Activated CD4-positive, alpha-beta T cell treated with anti-CD3 and anti-CD28 coated beads, Interleukin-2, amount 50 U/mL, for 16 hours (primary cell): ENCODE measurements at places on chromosomes 12 and 14.

- DNase-seq = no peak
Observed at GRCh38 chr12:116525418-116526001, 33.7 kb upstream of the MAP1LC3B2 start.

GRCh38 chr12:24991209-24992049 lies 42.5 kb upstream of the BCAT1 start:
- peak; percentile 76 for DNase-seq

DNA sequence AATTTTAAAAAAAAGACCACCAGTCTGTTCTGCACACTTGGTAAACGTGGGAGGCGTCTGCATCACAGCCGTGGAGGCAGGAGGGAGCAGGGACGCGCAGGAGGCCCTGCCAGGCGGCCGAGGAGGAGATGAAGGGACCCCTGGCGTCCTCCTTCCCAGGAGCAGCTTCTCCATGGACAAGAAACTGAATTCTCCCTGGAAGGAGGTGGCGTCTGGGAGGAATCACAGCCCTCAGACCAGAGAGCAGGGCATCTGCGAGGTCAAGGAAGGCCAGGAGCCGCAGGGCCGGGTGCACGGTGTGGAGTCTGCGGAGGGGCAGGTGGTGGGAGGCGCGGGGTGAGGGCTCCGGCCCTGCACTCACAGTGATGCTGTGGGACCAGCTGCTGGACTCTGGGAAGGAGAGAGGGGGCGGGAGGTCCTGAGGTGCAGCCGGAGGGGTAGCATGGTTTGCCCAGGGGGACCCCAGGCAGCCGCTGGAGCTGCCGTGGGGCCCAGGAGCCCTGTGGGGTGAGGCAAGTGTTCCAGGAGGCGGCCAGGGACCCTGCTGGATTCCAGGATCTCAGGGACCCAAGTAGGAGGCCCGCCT lies 73.5 kb upstream of the GALNT9 start:
- DNase-seq = no peak

DNA sequence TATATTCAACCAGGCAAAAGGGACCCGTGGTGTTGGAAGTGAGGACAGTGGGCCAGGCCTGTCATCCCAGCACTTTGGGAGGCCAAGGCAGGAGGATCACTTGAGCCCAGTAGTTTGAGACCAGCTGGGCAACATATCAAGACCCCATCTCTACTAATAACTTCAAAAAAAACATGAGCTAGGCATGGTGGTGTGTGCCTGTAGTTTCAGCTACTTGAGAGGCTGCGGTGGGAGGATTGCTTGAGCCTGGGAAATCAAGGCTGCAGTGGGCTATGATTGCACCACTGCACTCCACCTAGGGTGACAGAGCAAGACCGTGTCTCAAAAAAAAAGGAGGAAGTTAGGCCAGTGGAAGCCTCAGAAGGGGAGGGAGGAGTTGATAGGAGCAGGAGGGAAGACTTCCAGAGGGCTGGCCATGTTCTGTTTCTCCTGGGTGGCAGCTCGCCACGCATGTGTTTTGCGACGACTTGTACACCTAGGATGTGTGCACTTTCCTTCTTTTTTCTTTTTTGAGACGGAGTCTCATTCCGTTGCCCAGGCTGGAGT lies 10.1 kb downstream of the SLC25A29 start:
- DNase-seq = no peak

DNA sequence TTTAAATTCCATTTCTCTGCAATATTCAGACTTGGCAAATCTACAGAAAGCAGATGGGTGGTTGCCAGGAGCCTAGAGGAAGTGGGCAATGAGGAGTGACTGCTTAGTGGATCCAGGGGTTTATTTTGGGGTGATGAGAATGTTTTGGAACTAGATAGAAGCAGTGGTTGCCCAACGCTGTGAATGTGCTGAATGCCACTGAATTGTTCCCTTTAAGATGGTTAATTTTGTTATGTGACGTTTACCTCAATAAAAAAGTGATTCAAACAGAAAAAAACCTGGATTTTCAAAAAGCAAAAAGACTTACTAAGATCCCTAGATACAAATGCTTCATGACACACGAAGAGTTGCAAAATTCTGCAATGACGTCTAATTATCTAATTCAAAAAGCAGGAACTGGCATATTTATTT lies 34.2 kb downstream of the DAO start:
- no peak for DNase-seq

DNA sequence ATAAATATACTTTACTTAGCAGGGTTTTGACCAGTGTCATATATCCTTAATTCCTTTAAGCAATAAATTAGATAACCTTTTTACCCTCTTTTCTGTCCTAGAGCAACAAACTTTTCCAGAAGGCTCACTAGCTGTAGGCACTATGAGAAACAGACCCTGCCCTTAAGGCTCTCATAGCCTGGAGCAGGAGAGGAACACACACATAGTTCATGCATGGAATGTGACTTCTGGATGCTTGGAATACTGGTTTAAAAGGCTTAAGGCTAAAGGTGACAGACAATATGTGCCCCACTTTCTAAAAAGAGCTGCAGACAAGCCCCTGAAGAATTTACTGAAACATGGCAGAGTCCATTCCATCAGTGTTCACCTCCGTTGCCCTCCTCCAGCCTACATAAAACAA lies 237.2 kb downstream of the TTC8 start:
- DNase-seq = no peak

DNA sequence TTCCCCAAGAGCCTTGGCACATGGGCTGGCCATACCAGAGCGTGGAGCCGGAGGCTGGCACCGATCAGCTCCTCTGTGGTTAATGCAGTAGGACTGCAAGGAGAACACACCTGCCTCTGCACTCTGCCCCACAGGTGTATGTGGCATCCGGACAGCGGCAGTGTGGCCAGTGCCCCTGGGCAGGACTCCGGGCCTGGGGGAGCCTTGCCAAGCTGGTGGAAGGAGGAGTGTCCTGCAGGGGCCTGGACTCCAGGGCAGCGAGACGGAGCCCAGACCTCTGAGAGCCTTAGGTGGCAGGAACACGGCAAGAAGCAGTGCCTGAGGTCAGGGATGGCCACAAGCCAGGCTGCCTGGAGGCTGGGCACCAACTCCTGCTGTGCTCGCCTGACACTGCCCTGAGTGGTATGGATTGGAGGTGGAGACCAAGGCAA lies 5.3 kb upstream of the BEGAIN start:
- no peak for DNase-seq

DNA sequence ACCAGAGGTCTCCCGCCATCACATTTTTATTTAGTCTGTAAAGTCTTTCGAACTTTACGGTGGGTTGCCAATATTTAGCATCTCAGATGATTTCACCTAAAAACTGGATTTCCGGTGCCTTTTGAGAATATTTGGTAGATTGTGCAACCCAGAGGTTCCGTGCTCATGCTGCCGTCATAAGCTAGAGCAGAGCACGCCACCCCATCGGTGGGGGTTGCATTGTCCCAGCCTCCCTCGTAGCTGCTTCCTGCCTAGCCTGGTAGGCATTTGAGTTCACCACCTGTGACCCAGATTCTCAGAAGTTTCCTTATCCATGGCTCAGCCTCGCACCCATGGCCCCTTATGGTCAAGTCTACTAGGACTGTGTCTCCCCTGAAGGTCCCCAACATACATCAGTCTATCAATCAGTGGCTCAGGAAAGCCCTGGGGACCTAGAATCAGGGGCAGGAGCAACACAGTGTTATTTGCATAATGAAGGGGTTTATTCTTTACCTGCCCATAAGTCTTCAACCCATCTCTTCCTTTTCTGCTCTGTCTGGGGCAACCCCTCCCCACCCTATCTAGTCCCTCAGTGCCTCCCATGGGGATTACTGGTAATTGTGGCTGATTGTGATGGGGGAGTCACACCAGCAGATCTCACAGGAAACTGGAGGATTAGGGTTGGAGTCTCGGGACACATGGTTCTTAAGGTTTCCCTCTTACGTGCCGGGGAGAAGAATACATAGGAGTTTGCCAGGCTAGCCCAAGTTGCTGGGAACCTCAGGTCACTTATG lies 152.3 kb downstream of the PHETA1 start:
- DNase-seq = no peak

DNA sequence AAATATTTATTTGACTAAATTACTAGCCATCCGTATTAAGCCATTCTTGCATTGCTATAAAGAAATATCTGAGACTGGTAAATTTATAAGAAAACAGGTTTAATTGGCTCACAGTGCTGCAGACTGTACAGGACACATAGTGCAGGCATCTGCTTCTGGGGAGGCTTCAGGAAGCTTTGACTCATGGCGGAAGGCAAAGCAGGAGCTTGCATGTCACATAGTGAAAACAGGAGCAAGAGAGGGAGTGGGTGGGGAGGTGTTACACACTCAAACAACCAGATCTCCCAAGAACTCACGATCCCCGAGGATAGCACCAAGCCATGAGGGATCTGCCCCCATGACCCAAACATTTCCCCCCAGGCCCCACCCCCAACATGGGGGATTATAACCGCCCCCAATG lies 26.7 kb upstream of the RAB21 start:
- peak; percentile 10 for DNase-seq

DNA sequence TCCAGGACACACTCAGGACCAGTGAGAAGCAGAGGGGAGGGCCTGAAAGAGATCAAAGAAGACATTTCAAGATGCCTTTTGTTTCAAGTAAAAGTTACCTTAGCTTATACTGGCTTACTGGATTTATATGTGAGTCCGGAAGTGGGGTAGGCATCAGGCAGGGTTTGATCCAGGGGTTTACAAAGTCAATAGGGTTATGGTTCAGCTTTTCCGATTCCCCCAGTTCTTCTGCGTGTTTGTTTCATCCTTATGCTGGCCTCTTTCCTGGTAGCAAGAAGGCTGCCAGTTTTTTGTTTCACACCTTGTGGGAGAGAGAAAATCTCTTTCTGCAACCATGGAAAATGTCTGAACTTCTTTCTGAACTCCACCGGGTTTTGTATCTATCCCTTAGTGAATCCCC lies 126.3 kb downstream of the ESRRB start:
- DNase-seq = no peak

DNA sequence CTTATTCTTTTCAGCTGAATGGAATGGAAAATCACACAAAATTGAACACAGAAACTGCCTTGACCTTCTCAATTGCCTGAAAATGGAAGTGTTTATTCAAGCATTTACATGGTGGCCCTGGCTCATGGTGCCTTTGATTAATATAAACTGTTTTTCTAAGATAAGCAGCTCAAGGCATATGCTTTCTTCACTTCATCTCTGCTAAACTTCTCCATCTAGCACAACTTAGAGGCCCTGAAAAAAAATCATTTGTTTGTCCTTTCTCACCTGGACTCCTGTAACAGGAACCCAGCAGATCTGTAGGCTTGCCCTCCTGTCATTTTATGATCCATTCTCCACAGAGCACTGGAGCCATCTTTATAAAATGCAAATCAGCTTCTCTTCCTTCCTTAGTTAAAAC lies 117.5 kb upstream of the KRR1 start:
- no peak for DNase-seq

- DNase-seq = peak; percentile 60
Observed at GRCh38 chr12:8088574-8088973, 6.5 kb downstream of the NECAP1 start.

DNA sequence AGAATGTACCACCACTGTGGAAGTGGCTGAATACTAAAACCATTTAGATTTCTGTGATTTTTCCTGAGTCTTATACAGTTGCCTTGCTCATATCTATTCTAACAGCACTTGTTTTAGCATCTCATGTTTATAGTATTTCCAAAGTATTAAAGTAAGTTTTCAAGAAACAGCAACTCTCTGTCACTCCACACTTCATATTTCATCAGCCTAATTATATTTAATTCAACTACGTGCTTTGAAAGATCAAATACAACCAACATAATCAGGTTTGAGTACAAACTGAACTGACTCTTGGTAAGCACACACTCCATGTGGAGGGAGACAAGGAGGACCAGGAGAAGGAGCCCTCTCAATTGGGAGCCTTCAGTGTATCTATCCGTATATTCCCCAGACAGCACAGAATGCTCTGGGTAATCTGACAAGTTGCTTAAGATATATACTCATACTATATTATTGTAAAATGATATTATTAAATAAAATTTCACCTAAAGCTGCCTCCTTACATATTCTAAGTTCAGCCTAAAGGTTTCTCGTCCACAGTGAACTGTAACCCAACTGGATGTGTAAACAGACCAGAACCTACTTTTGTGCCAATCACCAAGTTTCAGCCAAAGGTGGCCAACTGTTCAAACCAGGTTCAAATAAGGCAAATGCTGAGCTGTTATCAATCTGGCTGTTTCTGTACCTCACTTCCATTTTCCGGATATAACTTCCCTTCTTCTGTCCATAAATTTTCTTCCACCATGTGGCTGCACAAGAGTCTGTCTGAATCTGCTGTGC lies 105.0 kb upstream of the RASSF8 start:
- DNase-seq = no peak

DNA sequence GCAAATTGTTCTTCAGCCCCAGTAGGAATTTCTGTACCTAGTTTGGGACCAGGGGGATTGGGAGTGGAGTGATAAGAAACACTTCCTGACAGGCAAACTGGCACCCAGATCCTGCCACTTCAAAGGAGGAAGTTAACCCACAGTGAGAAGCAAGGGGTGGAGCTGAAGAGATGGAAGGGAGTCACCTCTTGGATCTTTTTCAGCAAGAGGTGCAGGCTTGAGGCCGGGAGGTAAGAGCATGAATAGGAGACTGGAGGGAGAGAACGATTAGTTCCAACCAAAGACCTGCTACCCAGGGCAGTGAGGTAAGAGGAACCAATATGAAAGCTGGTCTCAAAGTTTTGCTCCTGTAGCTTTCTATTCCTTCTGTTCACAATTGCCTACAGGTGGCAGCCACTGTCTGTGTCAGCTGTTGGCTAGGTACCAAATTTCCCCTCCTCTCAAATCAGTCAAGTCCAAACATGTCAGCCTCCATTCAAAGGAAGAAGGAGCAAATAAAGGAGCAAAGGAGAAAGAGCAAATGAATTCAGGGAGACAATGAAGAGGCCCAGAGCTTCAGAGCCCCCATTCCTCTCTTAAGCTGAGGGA lies 14.9 kb upstream of the TAC3 start:
- no peak for DNase-seq

GRCh38 chr12:106282457-106283097 lies 20.0 kb upstream of the TCP11L2 start:
- peak; percentile 53 for DNase-seq

DNA sequence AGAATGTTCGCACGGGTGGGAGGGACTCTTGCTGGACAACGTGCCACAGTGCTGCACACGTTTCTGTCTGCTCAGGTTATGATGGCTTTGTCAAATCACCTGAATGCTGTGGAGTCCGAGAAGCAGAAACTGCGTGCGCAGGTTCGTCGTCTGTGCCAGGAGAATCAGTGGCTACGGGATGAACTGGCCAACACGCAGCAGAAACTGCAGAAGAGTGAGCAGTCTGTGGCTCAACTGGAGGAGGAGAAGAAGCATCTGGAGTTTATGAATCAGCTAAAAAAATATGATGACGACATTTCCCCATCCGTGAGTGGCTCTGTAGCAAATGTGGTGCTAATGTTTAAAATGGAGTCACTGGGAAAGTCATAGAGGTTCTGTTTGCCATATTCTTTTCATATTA lies 28.5 kb downstream of the KLC1 start:
- DNase-seq = no peak

- no peak for DNase-seq
Observed at GRCh38 chr12:12107678-12108077, 36.9 kb downstream of the BCL2L14 start.

- peak; percentile 34 for DNase-seq
Observed at GRCh38 chr12:106919910-106920544, 35.7 kb upstream of the TMEM263 start.

GRCh38 chr14:60067882-60068281 lies 23.8 kb upstream of the PCNX4 start:
- no peak for DNase-seq
